Thymus (tissue), 14 donors: ENCODE measurements at places on chromosomes 7 and 10. TPM values are rescaled to one million over a fixed set of nuclear protein-coding genes. Genes with fewer than 3 reads are reported as not detected.

- DNase-seq = no peak
Observed at GRCh38 chr7:80902716-80903308, 16.0 kb downstream of the SEMA3C start.

- DNase-seq = no peak
Observed at GRCh38 chr10:62270020-62270419, 1.4 kb upstream of the RTKN2 start.

- no peak for DNase-seq
Observed at GRCh38 chr7:91420606-91421005, 156.4 kb downstream of the FZD1 start.

GRCh38 chr7:22008087-22008486 lies 62.4 kb upstream of the CDCA7L start:
- DNase-seq = no peak

Gene ZNF853
- total RNA-seq = 2.8 TPM

DNA sequence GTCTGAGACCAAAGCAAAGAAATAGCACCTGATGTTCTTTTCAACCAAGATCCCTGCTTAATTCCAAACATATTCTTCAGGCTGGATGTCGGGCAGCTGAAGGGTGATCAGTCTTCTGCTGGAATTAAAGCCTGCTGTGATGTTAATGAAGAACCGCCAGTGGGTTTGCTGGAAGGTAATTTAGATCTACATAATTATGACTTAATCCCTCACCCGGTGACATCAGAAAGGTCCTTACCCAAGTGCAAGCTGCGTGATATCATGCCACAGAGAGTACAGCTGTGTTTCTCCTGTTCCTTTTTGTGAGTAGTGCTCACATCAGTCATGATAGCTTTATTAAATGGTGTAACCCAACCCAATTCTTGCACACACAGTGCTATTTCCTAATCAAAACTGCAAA lies 29.1 kb upstream of the LRGUK start:
- DNase-seq = no peak

GRCh38 chr7:119888251-119888650 lies 384.7 kb upstream of the KCND2 start:
- DNase-seq = no peak

DNA sequence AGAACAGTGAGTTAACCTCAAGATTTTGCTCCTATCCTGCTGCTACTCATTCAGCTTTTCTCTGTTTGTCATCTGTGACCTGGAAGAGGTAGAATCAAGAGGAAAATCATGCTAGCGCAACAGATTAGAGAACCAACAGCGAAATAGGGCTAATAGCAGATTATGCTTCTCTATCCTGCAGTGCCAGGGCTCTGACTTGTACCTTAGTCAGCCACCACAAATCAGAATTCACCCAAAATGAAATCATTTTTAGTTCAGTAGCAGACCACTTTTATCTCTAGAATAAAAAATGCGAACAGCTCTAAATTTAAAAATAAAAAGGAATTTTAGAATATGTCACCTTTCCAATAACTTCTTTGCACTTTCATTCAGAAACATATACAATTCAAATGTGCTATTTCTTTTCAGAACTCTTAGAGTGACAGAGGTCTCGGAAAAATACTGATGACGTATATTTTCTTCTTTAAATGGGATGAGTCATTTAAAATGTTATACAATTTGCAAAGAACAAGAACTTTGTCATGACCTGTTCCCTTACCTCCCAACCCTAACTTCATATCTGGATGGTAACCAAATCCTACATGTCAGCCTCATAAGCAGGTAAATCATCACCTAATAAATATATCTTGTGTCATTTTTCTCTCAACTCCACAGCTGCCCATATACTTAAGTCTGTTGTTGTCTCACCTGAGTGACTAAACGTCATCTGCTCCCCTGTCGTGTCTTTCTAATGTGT lies 896.4 kb downstream of the PCDH15 start:
- DNase-seq = no peak

Gene GJD4
- 0.09 TPM for total RNA-seq

Gene ACHE
- 6.9 TPM for total RNA-seq

Gene PNLIPRP3
- total RNA-seq = not detected

DNA sequence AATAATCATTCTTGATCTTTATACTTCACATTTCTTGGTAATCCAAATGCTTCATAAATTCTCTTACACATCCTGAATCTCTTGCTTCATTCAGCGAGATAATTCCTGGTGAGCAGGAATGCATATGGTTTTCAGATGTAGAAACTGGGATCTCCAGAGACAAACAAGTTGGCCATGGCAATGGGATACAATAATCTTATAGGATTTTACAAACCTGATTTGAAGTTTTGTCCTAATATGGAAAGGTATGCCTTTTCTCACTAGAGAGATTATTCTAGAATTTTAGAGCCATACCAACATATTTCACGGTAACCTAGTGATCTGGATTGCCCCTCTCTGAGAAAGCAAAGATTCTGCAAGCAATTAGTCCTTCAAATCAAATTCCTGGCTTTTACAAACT lies 13.1 kb upstream of the TRDMT1 start:
- no peak for DNase-seq

Gene PDK4
- 4.6 TPM for total RNA-seq

DNA sequence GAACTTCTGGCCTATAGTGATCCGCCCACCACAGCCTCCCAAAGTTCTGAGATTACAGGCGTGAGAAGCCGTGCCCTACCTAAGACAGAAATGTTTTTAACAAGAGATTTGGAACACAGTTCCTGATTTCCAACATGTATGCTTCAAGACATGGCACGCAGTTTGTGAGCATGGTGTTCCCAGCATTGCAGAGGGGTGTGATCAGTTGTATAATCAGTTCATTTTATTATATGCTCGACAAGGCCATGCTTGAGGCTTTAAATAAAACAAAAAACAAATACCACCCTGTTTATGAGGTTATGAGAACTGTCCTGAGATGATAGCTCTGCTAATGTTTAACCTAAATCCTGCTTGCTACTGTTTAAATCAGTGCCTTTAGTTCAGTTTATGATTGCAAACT lies 60.2 kb downstream of the TASOR2 start:
- no peak for DNase-seq

DNA sequence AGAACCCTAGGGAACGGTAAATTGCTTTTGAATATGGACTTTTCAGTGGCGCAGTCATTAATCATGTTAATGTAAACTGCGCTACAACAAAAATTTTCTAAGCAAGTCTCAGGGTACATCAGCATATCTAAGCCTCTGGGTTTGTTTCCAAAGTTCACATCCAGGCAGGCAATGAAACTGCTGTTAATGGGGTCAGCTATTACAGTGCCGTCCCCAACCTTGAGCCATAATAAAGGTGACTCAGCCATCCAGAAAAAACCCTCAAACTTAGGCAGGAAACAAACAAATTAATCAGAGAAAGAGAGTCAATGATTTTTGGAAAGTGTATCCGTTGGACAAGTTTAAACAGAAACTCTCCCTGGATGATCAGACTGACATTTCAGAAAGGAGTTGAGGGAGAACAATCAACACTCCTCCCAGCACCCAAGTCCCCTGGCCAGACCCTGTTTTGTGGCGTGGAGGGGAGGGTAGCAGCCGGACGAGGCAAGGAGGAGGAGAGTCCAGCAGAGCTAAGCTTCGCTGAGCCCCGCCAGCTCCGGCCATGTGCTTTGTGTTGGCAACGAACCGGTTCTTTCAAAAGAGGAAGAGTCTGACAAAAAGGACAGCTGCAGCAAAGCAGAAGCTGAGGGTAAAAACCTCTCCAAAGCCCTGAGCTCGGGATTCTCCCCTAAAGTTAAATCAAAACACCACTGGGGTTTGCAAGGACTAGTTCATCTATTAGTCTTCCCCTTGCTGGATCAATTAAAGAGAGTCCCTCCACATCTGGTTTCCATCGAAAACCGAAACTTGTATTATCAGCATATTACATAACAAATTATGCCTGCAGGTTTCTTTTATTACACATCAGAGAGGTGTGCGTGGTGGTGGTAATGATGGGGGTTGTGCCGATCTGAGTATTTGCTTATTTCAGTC lies 3.6 kb downstream of the FAM53B start:
- no peak for DNase-seq

DNA sequence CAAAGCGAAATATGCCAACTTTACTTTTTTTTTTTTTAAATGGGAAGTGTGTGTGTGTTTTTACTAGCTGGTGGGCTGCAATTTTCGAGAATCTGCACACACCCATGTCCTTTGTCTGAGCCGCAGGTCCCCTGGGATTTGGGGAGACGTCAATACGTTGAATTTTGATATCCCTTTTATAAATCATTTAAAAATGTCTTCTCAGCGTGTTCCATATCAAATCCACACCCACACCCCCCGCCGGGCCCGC lies 404 bp upstream of the FMC1 start:
- no peak for DNase-seq

Gene EN2
- under 0.01 TPM for total RNA-seq

DNA sequence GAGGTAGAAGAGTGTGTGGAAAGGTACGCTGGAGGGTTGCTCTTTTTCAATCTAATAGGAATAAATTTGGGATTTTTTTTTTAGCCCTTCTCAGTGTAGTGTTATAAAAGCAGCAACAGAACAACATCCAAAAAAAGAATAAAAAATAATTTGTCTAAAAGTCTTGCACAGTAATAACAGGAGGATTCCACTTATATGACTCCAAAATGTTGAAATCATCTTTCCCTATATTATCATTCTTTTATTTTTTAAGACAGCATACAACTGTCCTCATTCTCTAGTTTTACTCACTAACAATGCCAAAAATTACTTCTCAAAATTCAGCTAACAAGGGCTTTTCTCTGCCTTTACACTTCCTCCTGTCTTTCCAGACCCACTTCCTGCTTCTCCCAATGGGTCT lies 27.8 kb downstream of the IL2RA start:
- DNase-seq = no peak

- DNase-seq = no peak
Observed at GRCh38 chr7:140611641-140612040, 29.0 kb downstream of the DENND2A start.

DNA sequence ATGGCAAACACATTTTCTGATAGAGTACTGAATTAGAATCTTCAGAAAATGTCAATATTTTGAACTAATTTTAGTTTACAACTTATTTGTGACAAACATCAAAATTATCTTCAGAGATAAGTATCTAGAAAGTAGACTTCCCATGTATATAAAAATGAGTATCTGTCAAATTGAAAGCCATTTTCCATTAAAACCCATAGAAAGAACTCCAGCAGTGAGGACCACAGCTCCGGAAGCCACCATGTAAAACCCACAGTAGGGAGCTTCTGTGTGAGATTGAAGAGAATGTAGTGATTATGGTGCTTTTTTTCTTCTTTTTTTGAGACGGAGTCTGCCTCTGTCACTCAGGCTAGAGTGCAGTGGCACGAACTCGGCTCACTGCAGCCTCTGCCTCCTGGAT lies 687.0 kb downstream of the TYW1 start:
- DNase-seq = no peak

Gene ADAP1
- total RNA-seq = 6.2 TPM

Gene AZGP1
- total RNA-seq = 0.76 TPM

Gene MEPCE
- total RNA-seq = 32.0 TPM

DNA sequence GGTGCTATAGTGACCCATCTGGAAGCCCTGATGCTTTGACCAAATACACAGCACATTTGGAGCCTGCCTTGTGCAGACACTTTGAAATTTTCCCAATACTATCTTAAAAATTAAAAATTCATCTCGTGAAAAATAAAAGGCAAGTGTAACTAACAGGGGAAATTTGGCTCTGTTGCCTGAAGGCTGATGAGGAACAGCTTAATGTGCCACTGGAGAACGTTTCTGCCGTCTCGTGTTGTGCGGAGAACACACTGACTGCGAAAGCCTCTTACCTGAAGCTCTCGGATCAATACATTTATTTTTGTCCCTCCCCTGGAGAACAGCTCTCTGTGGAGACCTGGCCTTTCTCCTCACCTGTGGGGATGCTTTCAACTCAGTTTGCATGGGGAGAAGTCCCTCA lies 77.2 kb upstream of the CHST15 start:
- DNase-seq = no peak

DNA sequence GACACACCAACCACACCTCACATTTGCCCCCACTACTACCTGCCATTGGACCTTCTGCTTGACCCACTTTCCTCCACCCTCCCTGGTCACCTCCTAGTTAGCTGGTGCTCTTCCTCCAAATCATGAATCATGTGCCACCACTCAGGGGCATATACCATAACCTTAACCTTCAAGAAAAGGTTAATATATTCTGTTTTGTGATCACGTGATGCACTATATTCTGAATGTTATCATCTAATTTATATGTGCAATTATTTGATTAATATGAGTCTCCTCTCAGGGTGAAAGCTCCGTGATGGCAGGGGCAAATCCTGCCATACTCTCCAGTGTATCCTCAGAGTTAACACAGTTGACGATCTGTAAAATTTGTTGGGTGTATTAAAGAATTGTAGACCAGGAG lies 635.5 kb downstream of the XPNPEP1 start:
- DNase-seq = no peak

Gene PRKAR2B
- total RNA-seq = 3.5 TPM

DNA sequence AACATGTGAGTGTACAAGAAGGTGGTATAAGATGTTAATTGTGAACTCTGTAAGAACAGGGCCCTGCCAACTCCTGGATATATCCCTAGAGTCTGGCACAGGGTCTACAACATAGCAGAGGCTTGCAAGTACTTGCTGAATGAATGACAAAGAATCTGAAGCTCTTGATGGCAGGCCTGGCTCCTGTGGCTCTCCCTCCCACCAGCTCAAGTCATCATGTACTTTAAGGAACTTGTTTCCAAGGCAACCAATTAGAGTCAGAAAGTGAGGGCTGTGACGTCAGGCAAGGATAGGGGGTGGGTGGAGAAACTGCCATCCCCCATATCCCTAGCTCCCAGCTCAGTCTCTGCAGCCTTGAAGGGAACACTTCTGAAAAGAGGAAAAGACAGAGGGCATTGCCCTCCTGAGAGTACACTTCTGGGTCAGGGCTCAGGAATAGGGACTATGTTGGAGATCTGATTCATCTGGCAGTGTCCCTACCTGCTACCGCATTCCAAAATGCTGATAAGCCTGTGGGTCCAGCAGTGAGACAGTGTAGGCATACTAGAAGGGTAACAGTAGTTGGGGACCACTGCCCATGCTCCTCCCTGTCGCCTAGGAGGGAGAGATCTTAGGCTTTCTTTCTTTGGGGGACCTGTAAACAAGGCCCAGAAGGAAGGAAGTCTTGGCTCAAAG lies 34.6 kb upstream of the BTRC start:
- DNase-seq = no peak

GRCh38 chr7:98562871-98563495 lies 54.1 kb upstream of the NPTX2 start:
- DNase-seq = no peak

DNA sequence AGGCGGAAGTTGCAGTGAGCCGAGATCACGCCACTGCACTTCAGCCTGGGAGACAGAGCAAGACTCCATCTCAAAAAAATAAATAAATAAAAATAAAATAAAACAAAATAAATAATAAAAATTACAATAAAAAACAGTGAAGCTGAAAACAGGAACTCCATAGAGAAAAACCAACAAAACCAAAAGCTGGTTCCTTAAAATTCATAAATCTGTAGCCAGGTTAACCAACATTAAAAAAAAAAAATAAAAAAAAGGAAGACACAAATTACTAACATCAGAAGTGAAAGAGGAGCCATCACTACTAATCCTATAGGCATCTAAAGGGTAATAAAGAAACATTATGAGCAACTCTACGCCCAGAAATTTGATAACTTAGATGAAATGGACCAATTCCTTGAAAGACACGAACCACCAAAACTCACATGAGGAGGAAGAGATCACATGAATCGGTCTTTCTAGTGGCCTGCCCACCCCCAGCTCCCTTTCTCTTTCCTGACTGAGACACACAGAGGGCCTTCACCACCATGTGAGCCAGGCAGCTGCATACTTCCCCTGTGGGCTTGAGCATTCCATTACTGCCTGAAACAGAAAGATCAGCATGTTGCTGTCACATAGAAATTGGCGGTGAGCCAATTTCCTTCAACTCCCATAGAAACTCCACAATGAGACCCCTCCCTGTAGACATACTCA lies 208.7 kb downstream of the MAD1L1 start:
- DNase-seq = no peak
